ENCODE measurements at places on chromosomes 6 and 20.

GRCh38 chr6:131270534-131270933, 135.3 kb downstream of the AKAP7 start:
- DNase-seq: no peak

DNA sequence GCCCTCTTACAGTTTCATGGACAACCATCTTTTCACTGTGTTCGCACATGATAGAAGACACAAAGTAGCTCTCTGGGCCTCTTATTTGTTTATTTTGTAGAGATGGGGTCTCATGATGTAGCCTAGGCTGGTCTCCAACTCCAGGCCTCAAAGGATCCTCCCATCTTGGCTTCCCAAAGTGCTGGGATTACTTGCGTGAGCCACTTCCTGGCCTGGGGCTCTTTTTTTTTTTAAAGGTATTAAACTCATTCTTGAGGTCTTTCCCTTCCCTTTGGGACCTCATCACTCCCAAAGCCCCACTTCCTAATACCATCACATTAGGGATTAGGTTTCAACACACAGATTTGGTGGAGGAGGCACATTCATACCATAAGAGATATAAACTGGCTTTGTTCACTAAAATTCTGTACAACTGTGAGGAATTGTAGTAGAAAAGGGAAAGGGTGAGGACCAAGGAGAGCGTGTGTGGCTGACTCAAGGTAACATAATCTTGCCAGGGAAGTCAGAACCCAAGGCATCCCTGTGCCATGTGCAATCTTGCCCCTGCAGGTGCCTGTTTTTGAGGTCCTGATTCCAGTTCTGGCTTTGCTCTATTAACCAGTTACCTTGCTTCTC, 45.5 kb downstream of the EIF2S2 start:
- peak; percentile 61 for DNase-seq

- DNase-seq: no peak
Measured at GRCh38 chr6:7151381-7151780, 43.6 kb downstream of the RREB1 start.

GRCh38 chr20:18218280-18218679, 70.0 kb upstream of the ZNF133 start:
- no peak for DNase-seq

DNA sequence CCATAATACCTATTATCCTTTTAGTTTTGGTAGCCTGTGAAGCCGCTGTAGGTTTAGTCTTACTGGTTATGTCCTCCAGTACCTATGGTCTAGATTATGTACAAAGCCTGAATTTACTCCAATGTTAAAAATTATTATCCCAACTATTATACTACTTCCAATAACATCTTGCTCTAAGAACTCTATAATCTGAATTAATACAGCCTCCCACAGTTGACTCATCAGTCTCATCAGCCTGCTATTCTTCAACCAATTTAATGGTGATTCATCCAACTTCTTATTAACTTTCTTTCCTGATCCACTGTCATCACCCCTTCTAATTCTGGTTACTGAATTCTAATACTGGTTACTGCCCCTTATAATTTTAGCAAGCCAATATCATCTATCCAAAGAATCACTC, 370.3 kb upstream of the OPRM1 start:
- no peak for DNase-seq

DNA sequence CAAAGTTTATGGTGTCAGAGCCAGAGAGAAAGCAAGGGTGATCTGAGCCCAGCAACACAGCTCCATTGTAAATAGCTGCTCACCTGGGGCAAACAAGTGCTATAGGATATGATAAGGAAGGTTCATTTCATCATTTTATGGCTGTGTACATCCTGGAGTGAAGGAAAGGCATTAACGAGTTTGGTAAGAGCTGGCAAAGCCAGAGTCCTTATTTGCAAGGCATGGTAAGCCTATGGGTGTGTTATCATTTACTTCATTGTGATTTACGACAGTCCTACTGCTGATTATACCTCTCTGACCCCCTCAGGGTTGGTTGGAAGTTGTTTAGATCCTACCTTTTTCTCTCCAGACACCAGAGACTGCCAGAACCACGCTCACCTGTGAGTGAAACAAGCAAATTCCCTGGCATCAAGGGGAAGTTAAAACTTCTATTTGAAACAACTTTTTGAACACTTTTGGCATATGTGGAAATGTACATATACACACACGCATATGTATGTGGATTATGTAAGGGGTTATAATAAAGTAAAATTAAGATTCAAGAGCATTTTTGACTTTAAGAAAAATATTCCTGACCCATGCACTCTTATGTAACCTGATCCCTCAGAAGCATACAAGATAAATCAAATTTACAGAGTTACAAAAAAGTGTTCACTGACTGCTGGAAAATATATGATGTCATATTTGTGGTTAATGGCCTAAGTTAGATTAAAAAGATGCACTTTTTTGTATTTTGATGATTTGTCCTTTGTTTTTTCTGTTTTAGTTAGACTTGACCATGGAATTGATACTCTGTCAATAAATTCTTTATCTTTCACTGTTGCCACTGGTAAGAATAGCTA, 40.4 kb upstream of the EDN1 start:
- DNase-seq: no peak

DNA sequence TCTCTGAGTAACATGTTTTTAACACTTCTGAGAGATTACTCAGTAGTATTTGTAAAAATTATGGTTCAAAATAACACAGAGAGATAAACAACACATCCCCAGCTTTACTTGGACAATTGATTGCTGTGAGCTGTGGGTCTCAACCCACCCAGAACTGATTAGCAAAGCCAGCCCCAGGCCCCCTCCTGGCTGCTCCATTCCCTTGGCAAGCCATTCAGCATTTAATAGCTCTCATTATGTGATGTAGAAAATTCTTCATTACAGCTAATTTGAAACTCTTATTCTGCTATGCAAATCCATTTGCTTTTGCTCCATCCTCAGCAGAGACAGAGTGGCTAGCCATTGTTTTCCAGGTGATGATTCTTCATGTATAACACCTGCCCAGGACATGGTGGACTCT, 16.6 kb upstream of the SIRT5 start:
- no peak for DNase-seq

GRCh38 chr6:117497237-117497636, 14.8 kb downstream of the DCBLD1 start:
- DNase-seq: no peak

- no peak for DNase-seq
Measured at GRCh38 chr6:48774276-48774675, 663.3 kb upstream of the PTCHD4 start.

GRCh38 chr6:88492824-88493223, 326.7 kb upstream of the CNR1 start:
- DNase-seq: peak; percentile 4

DNA sequence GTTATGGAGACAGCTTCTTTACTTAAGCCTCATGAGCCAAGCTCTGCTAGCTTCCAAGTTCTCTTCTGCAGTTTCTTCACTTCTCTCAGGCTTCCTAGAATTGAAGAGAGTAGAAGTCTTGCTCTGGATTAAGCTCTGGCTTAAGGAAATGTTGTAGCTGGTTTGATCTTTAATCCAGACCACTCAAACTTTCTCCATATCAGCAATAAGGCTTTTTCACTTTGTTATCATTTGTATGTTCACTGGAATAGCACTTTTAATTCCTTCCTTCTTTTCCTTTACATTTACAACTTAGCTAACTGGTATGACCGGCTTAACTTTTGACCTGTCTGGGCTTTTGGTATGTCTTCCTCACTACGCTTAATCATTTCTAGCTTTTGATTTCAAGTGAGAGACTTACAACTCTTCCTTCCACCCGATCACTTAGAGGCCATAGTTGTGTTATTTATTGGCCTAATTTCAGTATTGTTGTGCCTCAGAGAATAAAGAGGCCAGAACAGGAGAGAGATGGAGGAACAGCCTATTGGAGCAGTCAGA, 236.6 kb upstream of the BMP2 start:
- no peak for DNase-seq

GRCh38 chr6:26482338-26482737, 17.8 kb upstream of the BTN1A1 start:
- no peak for DNase-seq

DNA sequence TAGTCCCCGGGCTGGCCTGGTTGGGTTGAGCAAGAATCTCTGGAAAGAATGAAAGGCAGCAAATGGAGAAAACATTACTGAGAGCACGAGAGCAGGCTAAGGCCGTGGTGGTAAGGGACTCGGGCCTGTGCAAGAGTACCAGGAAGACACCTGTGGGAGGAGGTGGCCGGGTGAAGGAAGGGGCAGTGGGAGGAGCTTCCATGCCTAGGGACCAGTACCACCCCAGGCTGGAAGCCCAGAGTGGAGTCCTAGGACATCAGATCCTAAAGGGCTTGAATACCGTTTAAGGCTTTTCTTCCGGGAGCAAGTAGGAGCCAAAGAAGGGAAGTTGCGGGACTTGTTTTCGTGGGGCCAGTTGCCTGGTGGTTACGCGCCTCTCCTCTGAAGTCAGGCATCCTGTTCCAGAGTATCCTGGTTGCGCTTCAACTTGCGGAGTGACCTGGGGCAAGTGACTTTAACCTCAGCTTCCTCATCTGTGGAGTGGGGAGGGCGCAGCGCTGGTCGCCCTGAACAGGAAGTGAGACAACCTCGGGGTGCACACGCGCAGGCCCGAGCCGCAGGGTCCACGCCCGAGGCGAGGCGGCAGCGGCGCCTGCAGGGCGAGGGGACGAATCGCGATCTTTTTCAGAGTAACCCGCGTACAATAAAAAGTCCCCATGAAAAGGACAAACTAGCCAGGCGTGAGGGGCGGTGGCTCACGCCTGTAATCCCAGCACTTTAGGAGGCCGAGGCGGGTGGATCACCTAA, 1.1 kb upstream of the TPD52L2 start:
- peak; percentile 88 for DNase-seq

DNA sequence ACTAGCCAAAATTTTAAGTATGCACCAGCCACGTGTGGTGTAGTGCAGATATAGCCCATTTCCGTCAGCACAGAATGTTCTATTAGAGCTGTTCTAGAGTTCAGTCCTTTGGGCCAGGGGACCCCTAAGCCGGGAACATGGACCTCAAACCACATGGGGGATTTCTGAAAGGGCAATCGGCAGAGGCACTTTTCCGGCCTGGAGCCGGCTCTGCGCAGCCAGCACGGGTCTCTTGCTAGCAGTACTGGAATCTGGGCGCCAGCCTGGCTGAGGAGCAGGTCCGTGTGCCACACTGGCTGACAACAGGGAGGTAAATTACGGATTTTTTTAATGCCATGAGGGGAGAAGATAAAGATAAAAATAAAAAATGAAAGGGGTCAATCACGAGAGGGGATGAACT, 120.5 kb downstream of the SULF2 start:
- no peak for DNase-seq

GRCh38 chr6:9540534-9541126, 874.2 kb downstream of the TFAP2A start:
- peak; percentile 74 for DNase-seq

GRCh38 chr20:23641936-23642751, 4.4 kb upstream of the CST3 start:
- no peak for DNase-seq

GRCh38 chr6:5667737-5668136, 339.0 kb downstream of the NRN1 start:
- DNase-seq: no peak

- no peak for DNase-seq
Measured at GRCh38 chr6:56345376-56345995, 98.1 kb upstream of the COL21A1 start.

DNA sequence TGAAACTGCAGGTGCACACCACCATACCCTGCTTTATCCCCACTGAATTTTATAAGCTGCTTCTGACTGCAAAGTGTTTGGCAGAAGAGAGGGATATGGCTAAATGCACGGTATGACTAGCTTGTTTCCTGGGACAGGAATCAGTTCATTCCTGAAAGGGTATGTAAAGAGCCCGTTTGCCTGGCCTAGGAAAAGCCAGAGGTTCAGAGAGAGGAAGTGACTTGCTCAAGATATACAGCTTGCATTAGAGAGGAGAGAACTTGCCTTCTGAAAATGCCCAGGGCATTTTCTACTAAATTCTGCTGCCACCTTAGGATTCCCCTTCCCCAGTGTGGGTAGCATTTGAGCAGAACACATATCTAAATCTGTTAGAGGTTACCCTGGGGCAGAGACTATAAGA, 683 bp upstream of the GCNT2 start:
- DNase-seq: no peak

GRCh38 chr6:125639466-125640020, 109.9 kb upstream of the HEY2 start:
- DNase-seq: peak; percentile 60

GRCh38 chr6:60867548-60867947, 1418.5 kb downstream of the KHDRBS2 start:
- no peak for DNase-seq

DNA sequence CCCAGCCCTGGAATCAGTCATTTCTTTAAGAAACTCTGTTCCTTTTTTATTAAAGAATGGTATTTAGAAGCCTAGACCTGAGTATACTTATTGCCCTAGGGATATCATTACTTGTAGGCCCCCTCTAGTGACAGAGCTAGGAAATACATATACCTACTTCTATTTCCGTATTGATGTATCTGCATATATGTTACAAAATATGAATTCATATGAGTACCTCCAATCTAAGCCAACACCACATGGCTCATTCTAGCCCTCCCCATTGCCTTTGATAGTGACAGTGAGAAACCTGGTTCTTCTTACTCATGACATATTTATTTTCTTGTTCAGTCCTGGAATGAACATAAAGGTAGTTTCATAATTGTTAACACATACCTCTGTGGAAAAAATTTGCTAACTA, 137.2 kb downstream of the FARS2 start:
- DNase-seq: peak; percentile 19

- DNase-seq: no peak
Measured at GRCh38 chr20:61306937-61307475, 54.9 kb downstream of the CDH4 start.

DNA sequence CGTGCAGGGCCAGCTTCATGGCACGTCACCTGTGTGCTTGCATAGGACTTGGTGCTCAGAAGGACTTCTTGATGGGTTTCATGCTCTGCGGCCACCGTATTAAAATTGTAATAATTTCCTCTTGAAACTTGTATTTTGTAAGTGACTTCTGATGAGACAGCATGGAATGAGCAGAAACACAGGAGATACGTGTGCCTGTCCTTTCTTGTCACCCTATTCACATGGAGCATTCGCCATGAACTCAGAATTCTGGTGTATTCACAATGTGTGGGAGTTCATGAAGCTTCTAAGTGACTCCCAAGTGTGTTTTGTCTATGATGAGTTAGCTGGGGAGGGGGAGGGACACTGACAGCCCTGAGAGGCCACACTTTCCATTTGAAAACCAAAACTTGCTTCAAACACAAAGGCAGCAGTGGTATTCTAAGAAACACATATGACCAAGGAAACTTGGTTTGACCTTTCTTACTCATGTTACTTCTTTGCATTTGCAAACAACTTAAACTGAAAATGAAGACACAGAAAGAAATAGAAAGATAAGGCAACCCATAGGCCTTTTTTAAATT, 92.1 kb upstream of the NEDD9 start:
- DNase-seq: no peak

- DNase-seq: no peak
Measured at GRCh38 chr6:79898076-79898475, 49.3 kb downstream of the ELOVL4 start.

DNA sequence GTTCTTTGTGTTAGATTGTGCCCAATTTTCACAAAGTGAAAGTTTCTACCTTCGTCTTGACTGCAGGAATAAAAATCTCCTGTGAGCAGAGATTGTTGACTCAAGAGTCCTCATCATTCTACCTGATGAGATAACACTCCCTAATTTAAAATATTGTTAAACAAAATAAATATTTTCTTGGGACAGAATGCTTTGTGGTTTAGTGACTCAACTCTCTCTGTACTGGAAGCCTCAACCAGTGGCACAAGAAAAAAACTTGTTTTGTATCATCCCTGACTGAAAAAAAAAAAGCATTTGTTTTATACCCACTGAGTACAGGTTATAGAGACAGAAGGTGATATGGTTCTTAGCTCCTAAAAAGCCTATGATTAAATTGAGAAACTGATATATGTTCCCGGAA, 78.9 kb downstream of the CRYBG1 start:
- DNase-seq: no peak
